ENCODE measurements at places on chromosomes 2 and 18. TPM values are rescaled to one million over a fixed set of nuclear protein-coding genes. Genes with fewer than 3 reads are reported as not detected.

The POTEI gene
- total RNA-seq = not detected

The PJVK gene
- total RNA-seq = 0.58 TPM

The GRP gene
- total RNA-seq = not detected

DNA sequence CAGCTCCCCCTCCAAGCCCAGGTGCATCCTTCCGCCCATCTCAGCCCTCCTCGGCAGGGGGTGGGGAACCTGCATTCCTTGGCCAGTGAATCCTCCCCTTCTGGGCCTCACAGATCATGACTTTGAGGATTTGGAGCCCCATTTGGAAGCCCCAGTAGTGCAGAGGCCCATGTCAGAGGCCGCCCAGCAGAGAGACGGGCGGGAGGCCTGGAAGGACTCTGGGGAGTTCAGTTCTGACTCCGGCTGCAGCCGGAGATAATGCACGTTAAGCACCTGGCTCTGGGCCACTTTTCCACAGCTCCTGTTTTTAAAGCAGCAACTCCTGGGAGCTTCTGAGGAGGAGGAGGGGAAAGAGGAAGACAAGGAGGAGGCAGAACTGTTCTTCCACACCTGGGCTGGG is 14.9 kb downstream of the ATOH8 start:
- H3K36me3 ChIP-seq = peaks cover 37% of the 10 kb centered on the region
- no peak overlapping the region for H3K4me3 ChIP-seq
- H3K27me3 ChIP-seq = peaks cover 7% of the 10 kb centered on the region
- no peak overlapping the region for H3K27ac ChIP-seq
- DNase-seq = no peak

- peaks cover 10% of the 10 kb centered on the region for H3K4me1 ChIP-seq
- no peak overlapping the region for H3K27ac ChIP-seq
- no peak overlapping the region for H3K4me3 ChIP-seq
Observed at GRCh38 chr2:29705616-29706015, 215.8 kb downstream of the ALK start.

GRCh38 chr2:125318740-125319139 is 1293.7 kb downstream of the CNTNAP5 start:
- no peaks in the 10 kb centered on the region for H3K27me3 ChIP-seq
- no peak for DNase-seq
- peaks cover 4% of the 10 kb centered on the region for H3K36me3 ChIP-seq
- no peaks in the 10 kb centered on the region for H3K4me1 ChIP-seq

- DNase-seq = peak; percentile 51
- peaks cover 35% of the 10 kb centered on the region for H3K4me1 ChIP-seq
- H3K27ac ChIP-seq = peak overlapping the region; percentile 95
Observed at GRCh38 chr18:22505141-22505591, 87.5 kb upstream of the CTAGE1 start.

- no peak for DNase-seq
- no peak overlapping the region for H3K27ac ChIP-seq
- no peaks in the 10 kb centered on the region for H3K4me1 ChIP-seq
- no peaks in the 10 kb centered on the region for H3K27me3 ChIP-seq
Observed at GRCh38 chr2:114935031-114935430, 492.6 kb downstream of the DPP10 start.

DNA sequence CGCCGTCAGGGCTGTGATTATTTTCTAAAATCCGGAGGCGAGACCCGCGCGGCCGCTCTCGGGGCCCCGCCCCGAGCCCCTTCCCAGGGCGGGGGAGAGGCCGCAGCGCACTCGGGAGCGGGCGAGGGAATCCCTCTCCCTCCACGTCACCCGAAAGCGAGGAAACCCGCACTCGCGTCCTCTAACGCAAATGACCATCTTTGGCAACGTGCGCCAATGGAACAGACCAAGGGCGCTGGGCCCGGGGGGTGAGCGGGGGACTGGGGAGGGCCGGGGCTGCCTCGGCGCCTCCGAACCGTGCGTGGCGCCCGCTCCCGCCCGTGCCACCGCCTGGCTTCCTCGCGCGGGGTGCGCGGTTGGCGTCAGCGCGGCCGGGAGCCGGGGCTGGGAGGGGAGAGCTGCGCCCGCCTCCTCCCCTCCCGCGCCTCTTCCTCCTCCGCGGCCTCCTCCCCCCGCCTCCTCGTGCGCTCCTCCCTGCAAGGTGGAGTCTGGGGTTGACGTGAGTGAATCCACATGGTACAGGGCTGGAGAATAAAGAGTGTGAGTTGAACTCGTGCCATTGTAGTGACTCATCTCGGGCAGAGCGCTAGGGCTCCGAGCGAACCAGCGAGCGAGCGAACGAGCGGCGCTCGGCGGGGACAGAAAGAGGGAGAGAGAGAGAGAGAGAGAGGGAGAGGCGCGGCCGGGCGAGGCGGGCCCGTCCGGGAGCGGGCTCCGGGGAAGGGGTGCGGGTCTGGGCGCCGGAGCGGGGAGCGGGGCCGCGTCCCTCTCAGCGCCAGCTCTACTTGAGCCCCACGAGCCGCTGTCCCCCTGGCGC is at the start of gene FOSL2:
FOSL2 (plus strand) TSS at position 562 of the 817 bp plus-strand sequence. CDS start 863 bp downstream, outside the sequence.
- DNase-seq = peak; percentile 100
- peaks cover 32% of the 10 kb centered on the region for H3K4me1 ChIP-seq
- H3K27me3 ChIP-seq = peaks cover 5% of the 10 kb centered on the region
- peak within 1 kb of the TSS; percentile 98 for H3K27ac ChIP-seq

DNA sequence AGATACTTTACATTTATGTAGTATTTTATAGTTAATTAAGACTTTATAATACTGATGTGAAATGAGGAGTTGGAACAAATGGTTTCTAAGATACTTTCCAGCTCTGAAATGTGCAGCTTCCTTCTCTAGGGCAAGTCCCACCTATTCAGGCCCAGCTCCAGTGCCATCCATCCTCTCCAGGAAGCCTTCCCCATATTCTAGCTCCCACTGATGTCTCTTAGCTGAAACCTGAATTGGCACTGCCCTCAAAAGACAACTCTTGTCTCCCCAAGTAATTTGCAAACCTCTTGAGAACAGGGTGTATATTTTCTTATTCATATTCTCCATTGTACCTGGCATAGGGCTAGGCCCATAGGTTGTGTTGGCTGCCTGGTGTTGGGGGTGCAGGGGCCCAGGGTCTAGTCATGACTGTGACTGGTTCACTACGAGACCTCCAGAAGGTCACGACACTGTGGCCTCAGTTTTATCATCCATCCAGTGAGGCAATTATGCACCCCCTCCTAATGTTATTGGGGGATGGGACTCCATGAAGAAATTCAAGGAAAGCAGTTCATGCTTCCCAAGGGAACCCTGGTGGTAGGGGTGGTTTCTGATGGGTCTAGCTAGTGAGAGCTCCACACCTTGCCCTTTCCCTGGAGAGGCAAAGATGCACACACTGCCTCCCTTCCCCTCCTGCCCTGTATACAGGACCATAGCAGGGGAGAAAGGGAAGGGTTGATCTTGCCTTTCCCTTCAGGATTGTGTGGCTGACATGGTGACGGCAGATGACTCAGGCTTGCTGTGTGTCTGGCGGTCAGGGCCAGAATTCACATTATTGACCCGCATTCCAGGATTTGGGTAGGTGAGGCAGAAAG is 2.8 kb downstream of the WDR54 start:
- H3K4me3 ChIP-seq = peak overlapping the region; percentile 38
- no peak for DNase-seq
- peaks cover 15% of the 10 kb centered on the region for H3K36me3 ChIP-seq
- peaks cover 46% of the 10 kb centered on the region for H3K4me1 ChIP-seq
- peak overlapping the region; percentile 66 for H3K27ac ChIP-seq
